ENCODE measurements at places on chromosomes 2 and 18. TPM values are rescaled to one million over a fixed set of nuclear protein-coding genes. Genes with fewer than 3 reads are reported as not detected.

The TMEM247 gene
- polyA plus RNA-seq, result not detected

The SP5 gene
- polyA plus RNA-seq, result not detected

The PLGLB1 gene
- polyA plus RNA-seq, result 0.56 TPM

The FAM237A gene
- polyA plus RNA-seq, result not detected

The GBX2 gene
- polyA plus RNA-seq, result not detected
